ENCODE measurements at places on chromosomes 16 and 17. TPM values are rescaled to one million over a fixed set of nuclear protein-coding genes. Genes with fewer than 3 reads are reported as not detected.

DNA sequence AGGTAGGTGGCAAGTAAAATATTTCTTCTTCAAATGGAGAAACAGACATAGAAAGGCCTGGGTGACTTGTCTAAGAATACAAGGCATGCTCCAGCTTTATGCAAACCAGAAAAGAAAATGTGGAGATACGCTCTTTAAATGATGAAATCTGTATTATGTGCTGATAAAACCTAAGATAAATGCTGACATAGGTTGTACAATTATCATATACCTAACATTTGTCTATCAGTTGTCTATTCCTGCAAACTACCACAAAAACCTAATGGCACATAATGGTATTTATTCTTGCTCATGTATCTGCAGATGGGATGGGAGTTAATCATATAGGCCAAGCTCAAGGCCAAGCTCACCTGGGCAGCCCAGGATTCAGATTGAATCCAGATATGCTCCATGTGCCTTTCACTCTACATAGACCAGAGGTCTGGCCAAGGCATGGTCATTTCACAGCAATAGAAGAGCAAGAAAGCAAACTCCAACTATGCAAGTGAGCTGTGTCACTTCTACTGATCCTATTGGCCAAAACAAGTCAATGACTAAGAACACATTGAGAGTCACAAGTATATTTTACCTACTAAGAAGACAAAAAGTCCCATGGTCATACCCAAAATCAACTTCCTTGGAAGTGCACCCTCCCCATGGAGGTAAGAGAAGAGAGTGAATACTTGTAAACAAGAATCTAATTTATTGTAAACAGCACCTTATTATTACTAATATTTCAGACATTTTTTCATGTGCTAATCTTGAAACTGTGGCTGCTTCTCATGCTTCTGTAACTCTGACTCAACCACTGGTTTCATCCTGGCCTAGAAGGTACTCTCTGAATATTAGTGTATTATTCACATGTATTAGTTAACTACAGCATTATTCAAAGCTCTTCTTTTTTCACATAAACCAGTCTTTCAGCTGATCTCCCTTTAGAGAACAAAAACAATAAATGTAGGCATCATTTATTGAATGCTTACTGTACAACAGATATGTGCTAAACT is 270.7 kb upstream of the SOX9 start:
- no peaks in the 10 kb centered on the region for H3K36me3 ChIP-seq
- H3K27me3 ChIP-seq, result peaks cover 3% of the 10 kb centered on the region
- DNase-seq, result no peak

ABCA8 gene
- 0.44 TPM for total RNA-seq

DNA sequence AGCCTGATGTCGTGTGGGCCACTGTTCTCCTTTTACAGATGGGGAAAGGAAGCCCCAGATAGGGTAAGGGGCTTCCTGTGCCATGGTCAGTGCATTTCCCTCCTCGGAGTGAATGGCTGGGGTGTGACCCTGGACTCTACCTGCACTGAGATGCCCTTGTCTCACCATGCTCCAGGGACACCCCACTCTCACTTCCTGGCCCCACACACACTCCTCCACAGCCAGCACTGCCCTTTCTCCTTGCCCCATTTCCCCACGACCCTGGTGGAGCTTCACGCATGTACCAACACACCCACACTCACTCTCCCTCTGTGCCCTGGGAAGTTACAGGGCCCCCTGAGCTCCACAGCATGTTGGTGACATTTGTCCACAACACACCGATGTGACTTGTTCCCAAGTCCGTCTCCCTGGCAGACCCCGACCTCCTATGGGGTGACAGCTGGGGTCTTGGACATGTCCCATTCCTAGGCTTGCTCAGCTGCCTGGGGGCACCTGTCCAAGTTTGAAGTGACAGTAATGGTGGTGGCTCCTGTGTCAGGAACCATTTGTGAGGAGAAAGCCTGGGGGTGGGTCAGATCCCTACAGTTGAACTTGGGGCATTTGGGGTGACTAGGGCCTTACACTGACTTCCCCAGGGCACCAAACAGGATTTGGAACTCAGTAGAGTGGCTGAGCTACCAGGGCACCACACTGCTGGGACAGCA is 47.4 kb downstream of the PECAM1 start:
- no peaks in the 10 kb centered on the region for H3K36me3 ChIP-seq
- no peaks in the 10 kb centered on the region for H3K27me3 ChIP-seq
- no peak overlapping the region for H3K4me3 ChIP-seq
- no peak for DNase-seq
- no peak overlapping the region for H3K27ac ChIP-seq

CBX2 gene
- 111 TPM for total RNA-seq

CTF1 gene
- 4.5 TPM for total RNA-seq

DNA sequence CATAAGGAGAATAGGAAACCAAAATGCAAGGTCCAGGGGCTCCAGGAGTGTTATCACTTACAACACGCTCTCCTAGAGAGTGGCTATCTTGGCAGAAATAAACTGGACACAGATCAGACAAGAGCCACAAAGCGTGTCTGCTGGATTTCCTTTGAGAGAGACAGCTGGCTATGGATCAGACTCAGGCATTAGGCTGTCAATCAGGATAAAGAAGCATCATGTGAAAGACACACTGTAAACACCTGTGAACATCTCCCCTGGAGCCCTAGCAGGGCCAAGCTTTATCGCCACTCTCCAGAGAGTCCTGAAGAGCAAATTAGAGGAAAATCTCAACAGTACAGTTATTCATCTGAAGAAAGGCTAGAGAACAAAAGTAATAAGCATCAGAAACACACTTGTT is 26.0 kb downstream of the SYCE1L start:
- no peak for DNase-seq
- H3K27me3 ChIP-seq, result peaks cover 3% of the 10 kb centered on the region
- no peak overlapping the region for H3K4me3 ChIP-seq
- no peak overlapping the region for H3K27ac ChIP-seq
- no peaks in the 10 kb centered on the region for H3K4me1 ChIP-seq
- no peaks in the 10 kb centered on the region for H3K36me3 ChIP-seq

TVP23A gene
- total RNA-seq, result 8.5 TPM

DNA sequence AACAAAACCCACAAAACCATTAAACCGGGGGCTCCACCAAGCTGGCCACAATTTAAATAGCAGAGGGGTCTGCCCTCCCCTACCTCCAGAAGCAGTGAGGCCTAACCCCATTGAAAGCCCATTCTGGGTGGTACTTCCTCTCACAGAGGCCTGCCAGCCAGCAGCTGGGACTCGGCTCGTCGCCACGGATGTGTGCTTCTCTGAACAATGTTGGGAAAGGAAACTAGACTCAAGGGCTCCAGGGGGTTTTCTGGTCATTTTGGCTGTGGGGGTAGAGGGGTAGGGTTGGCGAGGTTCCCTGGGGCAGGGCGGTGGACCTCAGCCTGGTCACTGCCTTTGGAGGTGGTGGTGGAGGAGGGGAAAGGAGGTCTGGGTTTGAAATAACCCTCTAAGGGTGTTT is 4.7 kb upstream of the PLCG2 start:
- no peak overlapping the region for H3K4me3 ChIP-seq
- H3K4me1 ChIP-seq, result peaks cover 2% of the 10 kb centered on the region
- peaks cover 33% of the 10 kb centered on the region for H3K27me3 ChIP-seq
- no peak for DNase-seq
- no peak overlapping the region for H3K27ac ChIP-seq

SPATA22 gene
- not detected for total RNA-seq

ZNF785 gene
- total RNA-seq, result 50.0 TPM

SDR42E1 gene
- total RNA-seq, result 0.02 TPM

DNA sequence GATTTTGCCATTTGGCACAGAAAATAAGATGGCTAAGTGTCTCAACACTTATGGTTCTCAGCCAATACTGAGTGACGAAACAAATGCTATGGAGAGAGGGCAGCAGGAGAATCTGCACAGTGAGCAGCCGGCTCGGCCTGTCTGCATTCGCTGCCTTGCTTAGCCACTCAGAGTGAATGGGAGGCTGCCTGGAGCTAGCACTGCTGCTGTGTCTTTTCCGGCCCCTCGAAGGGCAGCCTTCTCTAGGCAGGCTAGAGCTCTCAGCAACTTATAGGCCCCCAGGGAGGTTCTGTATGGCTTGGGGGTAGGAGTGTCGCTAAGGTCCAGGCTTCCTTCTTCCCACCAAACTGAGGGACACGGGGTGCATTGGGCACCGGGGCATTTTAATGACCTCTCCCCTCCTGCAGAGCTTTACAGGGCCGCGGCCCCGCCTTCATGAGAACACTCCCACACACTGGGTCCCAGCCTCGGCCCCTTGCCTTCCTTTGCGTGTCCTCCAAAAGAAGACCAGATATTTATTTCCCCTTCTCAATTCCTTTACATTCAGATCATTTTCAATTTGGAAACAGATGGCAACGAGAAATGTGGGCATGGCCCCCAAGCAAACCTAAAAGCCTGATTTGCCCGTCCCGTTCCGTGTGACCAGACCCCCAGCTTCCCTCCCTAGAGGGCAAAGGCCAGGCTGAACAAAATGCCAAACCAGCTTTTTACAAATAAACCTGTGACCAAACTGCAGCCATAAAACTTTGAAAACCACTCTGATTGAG is 670.9 kb downstream of the TOX3 start:
- H3K4me1 ChIP-seq, result peaks cover 2% of the 10 kb centered on the region
- no peak overlapping the region for H3K27ac ChIP-seq
- DNase-seq, result no peak
- no peak overlapping the region for H3K4me3 ChIP-seq

GRCh38 chr17:57853695-57854094 is 3.9 kb upstream of the MRPS23 start:
- H3K27ac ChIP-seq, result no peak overlapping the region
- peaks cover 34% of the 10 kb centered on the region for H3K4me1 ChIP-seq
- no peak for DNase-seq
- no peaks in the 10 kb centered on the region for H3K36me3 ChIP-seq
- H3K27me3 ChIP-seq, result peaks cover 7% of the 10 kb centered on the region
- H3K4me3 ChIP-seq, result no peak overlapping the region

TAC4 gene
- total RNA-seq, result not detected

DNA sequence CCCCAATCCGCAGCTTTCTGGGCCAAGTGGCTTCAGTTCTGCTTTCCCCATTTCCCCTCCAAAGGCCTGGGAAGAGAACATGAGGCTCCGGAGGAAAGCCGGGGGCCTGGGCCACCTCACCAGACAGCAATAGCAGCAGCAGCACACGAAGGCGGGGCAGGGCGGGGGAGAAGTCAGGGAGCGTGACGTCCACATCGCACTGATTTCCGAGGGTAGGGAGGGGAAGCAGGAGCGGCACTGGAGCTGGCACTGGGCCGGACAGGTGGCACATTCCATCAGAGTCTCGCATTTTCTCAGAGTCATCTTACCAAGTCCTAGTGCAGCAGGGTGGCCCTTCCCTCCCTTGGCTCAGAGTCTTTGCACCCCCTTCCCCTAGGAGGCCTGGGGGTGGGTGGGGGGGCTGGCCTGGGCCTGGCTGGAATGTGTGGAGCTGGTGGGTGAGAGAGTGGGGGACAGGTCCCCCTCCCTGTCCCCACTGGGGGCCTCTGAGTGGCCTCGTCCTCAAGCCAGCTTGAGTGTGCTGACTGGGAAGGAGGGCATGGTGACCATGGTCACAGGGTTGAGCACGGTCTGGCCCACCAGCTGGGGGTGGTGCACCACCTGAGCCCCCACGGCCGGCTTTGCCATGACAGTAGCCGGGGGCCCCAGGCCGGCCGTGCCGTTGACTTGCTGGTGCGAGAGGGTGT is 14.3 kb downstream of the MNT start:
- no peak overlapping the region for H3K27ac ChIP-seq
- DNase-seq, result no peak
- no peak overlapping the region for H3K4me3 ChIP-seq
- peaks cover 6% of the 10 kb centered on the region for H3K36me3 ChIP-seq

CTRB2 gene
- total RNA-seq, result not detected

- H3K27ac ChIP-seq, result no peak overlapping the region
- DNase-seq, result no peak
- H3K4me3 ChIP-seq, result no peak overlapping the region
- no peaks in the 10 kb centered on the region for H3K4me1 ChIP-seq
Observed at GRCh38 chr17:5922476-5922875, 147.7 kb upstream of the WSCD1 start.

GRCh38 chr16:60304066-60304465 is 1570.0 kb upstream of the GOT2 start:
- H3K27me3 ChIP-seq, result no peaks in the 10 kb centered on the region
- DNase-seq, result no peak
- no peak overlapping the region for H3K4me3 ChIP-seq
- H3K27ac ChIP-seq, result no peak overlapping the region
- no peaks in the 10 kb centered on the region for H3K4me1 ChIP-seq

GRCh38 chr16:88192601-88193000 is 190.2 kb upstream of the ZNF469 start:
- H3K27me3 ChIP-seq, result peaks cover 23% of the 10 kb centered on the region
- DNase-seq, result no peak
- H3K27ac ChIP-seq, result no peak overlapping the region
- H3K4me3 ChIP-seq, result no peak overlapping the region

HYDIN gene
- 25.7 TPM for total RNA-seq

DNA sequence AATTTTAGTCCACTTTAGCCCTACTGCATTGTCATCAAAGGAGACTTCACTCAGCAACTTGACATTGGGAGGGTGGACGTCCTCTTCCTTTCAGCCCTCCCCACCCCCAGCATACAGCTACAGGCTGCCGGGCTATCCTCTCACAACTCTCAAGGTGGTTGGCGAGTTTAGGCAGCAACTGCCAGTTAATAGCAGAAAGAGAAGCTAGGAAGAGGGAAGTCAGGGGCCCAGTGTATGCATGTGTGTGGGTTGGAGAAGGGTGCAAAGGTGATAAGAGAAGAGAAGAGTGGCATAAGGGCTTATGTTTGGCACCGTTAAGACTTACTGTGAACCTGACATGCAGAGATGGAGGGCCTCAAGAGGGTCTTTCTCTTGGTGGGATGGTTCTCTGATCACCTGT is 31.8 kb downstream of the CCL4 start:
- no peak overlapping the region for H3K27ac ChIP-seq
- H3K36me3 ChIP-seq, result no peaks in the 10 kb centered on the region
- no peak overlapping the region for H3K4me3 ChIP-seq
- peaks cover 12% of the 10 kb centered on the region for H3K4me1 ChIP-seq
- no peak for DNase-seq

KRTAP2-2 gene
- not detected for total RNA-seq

DNA sequence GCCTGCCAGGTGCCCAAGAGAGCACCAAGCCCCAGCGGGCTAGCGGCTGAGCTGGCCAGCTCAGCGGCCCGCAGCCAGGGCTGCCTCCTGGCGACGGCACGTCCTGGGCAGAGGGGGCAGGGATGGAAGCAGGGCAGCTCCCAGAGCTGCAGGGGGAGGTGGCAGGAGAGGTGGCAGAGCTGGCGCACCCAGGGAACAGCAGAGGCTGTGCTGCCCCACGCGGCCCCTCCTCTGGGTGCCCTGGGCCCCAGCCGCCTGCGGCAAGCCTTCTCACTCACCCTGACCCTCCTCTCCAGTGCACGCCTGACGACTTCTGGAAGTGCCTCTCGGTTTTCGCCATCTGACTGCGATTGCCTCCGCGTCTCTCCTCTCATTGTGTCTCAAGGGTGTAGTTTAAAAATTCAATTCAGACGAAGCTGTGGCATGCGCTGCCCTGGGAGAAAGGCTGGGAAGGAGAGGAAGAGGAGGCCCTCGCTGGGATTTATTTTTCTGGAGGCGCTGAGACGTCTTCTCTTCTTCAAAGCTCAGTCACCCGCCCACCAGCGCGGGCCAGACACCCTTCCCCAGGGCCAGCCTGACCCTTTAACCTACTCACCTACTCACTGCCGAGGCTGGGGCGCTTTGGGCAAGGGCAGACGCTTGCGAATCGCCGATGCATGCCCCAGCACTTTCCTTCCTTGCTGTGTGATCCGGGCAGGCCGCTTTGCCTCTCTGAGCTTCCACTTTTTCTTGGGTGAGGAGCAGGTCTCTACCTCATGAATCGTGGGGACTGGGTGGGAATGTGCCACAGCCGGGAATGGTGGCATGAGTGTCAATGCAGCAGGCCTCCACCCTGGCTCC is 24.9 kb downstream of the GSE1 start:
- no peaks in the 10 kb centered on the region for H3K27me3 ChIP-seq
- DNase-seq, result no peak
- no peaks in the 10 kb centered on the region for H3K36me3 ChIP-seq
- no peak overlapping the region for H3K4me3 ChIP-seq

Data from progenitor cell of endocrine pancreas (in vitro differentiated cells).